Mucosa of descending colon (tissue), 3 donors: ENCODE measurements at places on chromosomes 5 and 9. TPM values are rescaled to one million over a fixed set of nuclear protein-coding genes. Genes with fewer than 3 reads are reported as not detected.

Gene UCK1
- 43.4 TPM for total RNA-seq

GRCh38 chr5:77181173-77181572, 29.3 kb upstream of the PDE8B start:
- DNase-seq = no peak

DNA sequence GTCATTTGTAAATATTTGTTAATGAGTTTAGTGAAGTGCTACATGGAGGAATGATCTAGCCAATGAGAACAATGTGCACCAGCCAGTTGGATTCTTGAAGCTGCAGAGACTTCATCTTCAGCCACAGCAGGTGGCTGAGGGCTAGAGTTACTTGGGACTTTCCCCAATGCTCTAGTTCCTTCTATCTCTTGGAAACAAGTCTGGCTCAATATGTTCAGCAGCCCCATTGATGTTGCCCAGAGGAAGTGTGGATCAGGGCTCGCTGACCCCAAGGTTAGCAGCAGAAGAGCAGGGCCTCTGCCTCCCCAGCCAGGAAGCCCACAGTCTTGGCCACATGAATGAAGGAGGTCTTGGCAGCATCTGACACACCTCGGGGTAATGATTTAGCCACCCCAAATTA, 117.5 kb downstream of the SLC1A3 start:
- peak; percentile 36 for DNase-seq

- no peak for DNase-seq
These were observed 204.1 kb downstream of the CDH12 start for GRCh38 chr5:22649074-22649473.

DNA sequence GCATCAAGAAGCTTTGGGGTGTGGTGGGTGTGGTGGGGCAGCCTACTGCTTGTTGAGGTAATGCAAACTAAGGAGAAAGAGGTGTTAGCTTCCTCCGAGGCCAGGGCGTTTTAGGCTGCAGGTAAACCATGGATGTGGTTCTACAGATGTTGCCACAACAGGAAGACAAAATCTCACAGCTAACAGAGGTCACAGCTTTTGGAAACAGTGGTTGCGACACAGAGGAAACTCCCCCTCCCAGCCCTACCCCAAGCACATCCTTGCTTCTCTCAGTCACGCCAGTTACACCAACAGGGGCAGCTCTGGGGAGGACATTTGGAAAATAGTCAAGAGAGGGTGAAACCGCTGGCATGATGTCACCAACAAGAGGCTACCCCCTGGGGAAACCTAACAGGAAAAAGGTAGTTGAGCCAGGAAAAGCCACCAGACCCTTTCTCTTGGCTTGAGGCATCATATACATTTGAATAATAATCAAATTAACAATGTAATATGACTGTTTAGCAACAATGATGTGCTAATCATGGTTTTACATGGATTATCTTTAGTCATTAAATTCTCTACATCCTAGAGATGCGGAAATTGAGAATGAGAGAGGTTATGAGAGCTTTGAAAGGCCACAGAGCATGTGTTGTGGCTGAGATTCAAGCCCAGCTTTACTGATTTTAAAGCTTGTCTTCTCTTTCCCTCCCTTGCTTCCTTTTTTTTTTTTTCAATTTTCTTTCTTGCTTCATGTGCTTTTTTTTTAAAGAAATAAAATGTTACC, 82.2 kb upstream of the IL12B start:
- peak; percentile 34 for DNase-seq

GRCh38 chr9:99197987-99198386, 23.8 kb downstream of the ALG2 start:
- no peak for DNase-seq

- DNase-seq = no peak
These were observed 36.3 kb downstream of the ZNF483 start for GRCh38 chr9:111561165-111561719.

Gene FAM151B
- 1.5 TPM for total RNA-seq

Gene LCN10
- 2.7 TPM for total RNA-seq

DNA sequence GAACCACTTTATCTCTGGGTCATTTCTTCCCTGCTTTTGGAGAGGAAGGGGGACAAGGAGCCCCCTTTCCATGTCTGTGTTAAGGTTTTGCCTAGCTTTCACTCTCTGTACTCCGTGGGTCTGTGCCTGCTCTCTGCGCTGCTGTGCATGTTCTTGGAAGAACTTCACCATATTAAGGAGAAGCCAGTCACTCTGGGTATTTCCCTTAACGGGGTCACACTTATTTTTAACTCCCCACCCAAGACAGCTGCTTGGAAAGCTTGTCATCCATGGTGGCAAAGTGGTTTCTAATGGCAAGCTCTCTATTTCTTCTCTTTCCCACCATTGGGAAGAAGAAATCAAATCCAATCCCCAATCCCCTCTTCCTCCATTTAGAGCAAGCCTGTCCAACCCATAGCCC, 44.8 kb upstream of the HMHB1 start:
- no peak for DNase-seq

DNA sequence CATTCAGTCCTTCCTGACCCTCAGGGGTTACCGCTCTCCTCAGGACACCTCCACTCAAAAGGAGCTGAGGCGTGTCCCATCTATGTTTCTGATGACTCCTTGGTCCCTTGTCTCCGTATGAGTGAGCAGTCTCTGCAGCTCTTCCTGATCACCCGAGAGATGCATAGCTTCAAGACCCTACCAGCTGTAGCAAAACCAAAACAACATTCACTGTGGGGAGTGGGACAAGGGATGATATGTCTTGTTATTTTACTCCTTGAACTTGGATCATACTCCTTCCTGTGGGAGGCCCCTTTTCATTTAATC, 14.4 kb downstream of the GLDC start:
- no peak for DNase-seq

- no peak for DNase-seq
These were observed 33.8 kb upstream of the COL15A1 start for GRCh38 chr9:98909935-98910334.

Gene GRIA1
- total RNA-seq = 0.54 TPM

- no peak for DNase-seq
These were observed 91.1 kb downstream of the MRPS27 start for GRCh38 chr5:72228960-72229359.

- DNase-seq = no peak
These were observed 94.1 kb downstream of the NSG2 start for GRCh38 chr5:174139623-174140022.

DNA sequence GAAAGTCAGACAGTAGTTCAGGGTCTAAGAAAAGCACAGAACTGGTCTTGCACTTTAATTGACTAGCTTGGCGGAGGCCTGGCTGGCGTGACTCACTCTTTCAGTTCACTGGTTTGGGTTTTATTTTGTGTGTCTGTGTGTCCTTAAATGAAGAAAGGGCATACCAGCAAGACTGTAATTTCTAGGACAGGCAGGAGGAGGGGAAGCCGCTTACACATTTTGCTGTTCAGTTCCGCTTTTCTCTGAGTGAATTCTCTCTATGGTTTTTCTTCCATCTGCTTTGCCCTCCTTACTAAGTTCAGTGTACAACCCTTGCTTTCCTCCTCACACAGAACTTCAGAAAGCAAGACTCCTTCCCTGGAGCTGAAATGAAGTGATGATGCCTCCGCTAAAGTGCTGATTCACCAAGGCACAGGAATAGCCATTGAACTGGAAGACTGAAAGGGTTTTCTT, 150.8 kb downstream of the MEF2C start:
- no peak for DNase-seq

Gene PCDHGC5
- 0.89 TPM for total RNA-seq

Gene PDGFRB
- total RNA-seq = 27.1 TPM

GRCh38 chr9:92257327-92257726, 36.2 kb downstream of the IARS1 start:
- peak; percentile 32 for DNase-seq

Gene ORM1
- not detected for total RNA-seq

GRCh38 chr5:160976181-160976580, 124.2 kb upstream of the ATP10B start:
- no peak for DNase-seq

DNA sequence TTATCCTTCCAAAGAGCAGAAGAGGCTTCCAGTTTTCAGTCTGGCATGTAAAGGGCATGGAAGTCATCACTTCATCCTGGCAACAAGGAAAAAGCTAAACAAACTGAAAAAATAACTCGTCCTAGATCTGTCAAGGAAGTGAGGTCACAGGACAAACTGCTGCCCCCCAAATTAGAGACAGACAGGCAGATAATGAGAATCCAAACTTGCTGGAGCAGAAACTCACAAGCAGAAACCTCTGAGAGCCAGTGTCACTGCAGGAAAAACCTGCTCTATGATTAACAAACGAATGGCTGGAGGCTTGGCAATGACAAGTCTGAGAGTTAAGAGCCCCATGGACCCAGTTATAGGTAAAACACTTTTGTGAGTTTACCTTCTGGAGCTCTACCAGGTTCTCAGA, 18.9 kb upstream of the MLANA start:
- no peak for DNase-seq

GRCh38 chr5:143635146-143635752, 176.7 kb upstream of the HMHB1 start:
- DNase-seq = no peak

DNA sequence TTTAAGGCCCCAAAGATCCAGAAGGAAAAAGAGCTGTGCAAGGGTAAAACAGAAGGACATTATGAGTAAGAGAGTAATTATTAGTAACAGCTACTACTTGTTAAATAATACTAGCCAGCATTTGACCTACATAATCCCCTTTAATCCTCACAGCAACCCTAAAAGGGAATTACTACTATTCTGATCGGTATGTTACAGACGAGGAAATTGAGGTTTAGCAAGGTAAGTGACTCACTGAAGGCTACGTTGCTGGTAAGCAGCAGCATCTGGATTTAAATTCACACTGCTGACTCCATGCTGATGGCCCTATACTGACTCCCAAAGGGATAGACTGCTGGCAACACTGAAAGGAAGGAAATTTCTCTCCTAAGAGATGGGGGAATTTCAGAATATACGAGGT, 3.7 kb upstream of the FSD1L start:
- DNase-seq = no peak

Gene SLCO6A1
- not detected for total RNA-seq

Gene TNFSF15
- 0.80 TPM for total RNA-seq

Gene LHFPL2
- 44.8 TPM for total RNA-seq

DNA sequence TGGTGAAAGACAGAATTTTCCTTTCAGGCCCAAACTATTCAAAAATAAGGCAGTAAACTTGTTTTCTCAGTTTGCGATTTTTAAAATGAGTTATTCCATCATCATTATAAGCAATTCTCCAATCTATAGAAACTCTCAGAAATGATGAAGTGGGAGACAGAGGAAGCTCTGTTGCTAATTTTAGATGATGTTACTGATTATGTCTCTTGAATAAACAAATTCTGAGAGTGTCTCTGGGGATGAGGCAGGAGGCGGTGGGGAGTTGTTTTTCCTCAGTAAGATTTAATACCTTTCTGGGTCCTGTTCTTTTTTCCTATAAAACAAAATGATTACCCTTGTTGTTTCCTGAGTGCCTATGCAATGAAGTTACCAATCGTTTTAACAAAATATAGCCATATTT, 43.9 kb upstream of the TEX48 start:
- DNase-seq = no peak

DNA sequence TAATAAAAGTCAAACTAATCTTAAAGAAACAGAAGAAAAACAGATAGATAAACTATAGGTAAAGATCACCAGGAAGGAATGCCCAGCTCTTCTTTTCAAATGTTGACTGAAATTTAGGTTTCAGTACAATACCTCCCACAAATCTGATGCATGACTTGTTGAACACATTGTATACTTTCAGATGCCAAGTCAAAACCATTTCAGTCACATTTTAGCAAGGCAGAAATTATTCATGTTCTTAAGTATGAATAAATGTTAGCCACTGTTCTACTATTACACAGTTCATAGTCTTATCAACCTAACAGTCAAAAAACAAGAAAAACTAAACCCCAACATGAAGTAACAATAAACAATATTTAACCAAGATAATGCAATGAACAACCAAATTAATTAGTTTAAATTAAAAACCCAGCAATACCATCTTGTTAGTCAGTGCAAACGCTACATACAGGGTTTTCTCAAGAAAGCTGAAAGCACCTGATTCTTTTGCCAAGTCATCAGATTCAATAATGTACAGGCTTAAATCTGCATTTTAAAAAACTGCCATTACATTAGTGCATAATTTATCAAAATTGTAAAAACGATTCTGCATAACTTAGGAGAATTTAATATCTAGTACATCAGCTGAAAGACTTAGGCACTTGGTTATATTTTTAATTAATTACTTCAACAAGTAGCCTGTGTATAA, 20.0 kb upstream of the PDCL start:
- DNase-seq = no peak

DNA sequence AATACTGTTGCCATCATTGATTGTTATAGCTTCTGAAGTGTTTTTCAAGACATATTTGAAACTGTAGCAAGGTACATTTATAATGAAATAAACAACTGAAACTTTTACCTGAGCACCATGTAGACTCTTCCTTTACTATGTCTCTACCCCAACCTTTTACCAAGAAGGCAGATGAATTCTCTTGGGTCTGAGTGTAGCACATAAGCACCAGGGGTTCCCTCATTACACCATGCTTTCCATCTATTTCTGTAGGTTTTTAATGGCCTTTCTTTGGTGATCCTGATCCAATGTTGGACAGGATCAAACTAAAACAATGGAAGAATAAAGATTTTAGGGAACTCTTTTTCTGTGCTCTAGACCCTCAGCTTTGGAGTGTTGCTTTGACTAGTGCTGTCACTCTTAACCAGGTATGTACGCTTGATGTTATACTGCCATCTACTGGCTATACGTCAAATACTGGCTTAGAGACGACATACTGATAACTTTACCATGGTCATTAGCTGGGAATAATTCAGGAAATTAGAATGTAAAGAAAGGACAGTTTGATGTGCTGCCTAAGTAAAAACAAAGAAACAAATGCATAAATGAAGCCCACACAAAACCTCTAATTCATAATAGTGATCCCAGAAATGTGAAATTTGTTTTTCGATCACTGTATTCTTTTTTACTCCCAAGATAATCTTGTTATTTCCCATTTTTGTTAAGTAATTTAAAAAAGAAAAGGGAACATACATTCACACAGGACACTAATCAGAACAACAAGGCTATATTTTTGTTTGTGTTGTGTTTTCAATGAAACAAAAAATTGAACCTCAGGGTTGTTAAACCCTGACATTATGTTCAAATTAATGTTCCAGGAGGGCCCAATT, 30.7 kb downstream of the IFNW1 start:
- no peak for DNase-seq

Gene PRELID2
- 151 TPM for total RNA-seq

DNA sequence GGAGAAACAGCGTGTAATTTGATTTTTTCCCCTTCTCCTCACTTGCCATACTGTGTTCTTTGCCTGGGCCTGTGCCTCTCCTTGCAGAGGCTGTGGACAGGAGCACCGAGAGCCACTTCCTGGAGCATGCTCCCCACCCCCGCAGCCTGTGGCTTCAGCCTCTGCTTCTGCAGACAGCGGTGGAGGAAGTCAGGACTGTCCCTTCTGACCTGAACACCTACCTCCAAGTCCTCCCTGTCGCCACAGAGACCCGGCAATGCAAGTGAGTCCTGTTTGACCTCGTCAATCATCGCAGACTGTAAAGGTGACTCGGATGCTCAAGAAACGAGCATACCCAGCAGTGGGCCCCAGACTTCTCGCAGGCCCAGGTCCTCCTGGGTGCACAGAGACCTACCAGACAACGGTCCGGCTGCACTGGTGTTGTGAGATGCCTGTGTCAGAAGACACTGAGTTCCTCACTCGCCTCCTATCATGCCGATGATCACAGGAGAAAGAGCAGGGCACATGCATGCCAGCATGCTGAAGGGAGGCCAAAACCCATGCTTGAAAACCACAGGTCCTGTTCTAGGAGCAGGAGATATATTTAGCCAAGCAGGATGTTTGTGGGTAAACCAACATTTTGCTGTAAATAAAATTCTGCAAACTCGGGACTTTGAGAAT, 198.8 kb downstream of the AUH start:
- peak; percentile 72 for DNase-seq
